ENCODE measurements at places on chromosomes 7 and 10.

DNA sequence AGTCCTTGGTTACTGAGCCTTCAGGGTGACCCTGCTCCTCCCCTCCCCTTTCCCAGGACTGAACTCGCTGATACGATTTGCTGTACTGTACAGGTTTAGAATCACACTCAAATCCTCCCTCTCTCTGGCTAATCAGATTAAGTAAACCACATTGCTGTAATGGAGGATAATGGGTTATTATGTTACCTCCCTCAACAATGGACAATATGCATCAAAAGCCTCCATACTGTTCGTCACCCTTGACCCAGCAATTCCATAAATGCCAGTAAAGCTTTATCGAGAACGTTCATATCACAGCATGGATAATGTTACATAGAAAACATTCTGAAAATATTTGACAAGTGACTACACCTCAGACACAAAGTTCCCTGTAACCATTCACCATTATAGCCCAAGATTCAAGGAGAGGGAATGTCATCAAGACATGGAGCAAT, 61.7 kb downstream of the FAM107B start:
- peak; percentile 80 for DNase-seq

DNA sequence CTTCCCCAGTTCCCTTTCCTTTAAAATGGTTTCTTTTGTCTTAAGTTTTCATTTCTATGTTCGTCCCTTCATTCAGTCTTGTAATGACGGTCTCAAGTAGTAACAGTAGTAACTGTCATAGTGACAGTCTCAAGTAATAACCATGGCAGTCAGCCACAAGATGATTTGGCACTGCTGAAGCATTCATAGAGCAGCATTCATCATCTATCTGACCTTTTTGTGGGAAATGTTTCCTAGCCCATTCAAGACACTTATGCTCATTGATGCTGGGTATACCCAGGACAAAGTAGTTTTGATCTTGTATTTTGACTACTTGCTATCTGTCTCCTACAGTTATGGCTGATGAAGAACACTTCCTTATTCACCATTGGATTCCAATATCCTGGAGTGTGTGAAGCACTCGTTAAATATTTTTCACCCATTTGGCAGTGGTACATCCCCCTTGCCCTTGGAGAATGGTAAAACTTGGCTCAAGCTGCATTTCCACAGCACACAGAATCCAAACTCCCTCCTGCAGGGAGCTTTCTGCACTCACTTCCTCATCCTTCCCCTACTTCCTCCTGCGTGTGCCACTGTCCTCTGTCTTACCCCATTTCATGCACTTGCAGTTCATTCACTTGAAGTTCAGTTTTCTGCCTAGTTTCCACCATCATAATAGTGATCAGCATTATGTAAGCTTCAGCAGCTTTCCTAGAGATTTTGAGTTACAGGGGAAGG, 19.0 kb downstream of the GIMAP4 start:
- DNase-seq = no peak

DNA sequence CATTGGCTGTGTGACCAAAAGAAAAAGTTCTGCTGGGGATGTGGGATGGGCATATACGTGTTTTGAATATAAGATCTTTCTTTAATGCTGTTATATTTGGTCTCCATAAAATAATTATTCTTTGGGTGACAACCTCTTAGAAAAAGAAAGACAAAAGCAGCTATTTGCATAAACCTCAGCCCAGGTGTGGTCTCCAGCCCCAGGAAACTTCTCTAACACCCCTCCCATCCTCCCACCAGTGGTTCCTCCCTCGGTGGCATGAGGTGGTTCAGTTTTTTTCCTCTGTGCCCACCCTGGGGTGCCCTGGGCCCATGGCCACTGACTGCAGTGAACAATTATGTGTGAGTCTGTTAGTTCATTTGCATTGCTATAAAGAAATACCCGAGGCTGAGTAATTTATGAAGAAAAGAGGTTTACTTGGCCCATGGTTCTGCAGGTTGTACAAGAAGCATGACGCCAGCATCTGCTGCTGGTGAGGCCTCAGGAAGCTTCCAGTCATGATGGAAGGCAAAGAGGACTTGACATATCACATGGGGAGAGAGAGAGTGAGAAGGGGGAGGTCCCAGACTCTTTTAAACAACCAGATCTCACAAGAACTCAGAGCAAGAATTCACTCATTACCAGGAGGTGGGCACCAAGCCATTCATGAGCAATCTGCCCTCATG, 165.9 kb downstream of the CUX1 start:
- no peak for DNase-seq

DNA sequence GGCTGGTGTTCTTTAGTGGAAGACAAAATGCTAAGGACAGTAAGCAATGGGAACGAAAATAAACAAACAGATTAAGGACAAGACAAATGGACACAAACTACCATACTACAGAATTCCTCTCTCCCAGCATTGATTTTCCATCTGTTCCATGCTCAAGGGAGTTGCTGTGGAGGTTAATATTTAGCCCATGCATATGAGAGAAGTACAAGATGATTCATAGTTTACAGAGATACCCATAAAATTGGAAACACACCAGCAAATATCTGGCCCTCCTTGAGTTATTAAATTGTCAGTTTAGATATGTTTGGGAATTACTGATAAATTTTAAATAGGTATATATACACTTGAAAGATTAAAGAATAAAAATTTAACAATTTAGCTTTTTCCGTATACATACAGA, 69.8 kb downstream of the GLI3 start:
- DNase-seq = no peak

DNA sequence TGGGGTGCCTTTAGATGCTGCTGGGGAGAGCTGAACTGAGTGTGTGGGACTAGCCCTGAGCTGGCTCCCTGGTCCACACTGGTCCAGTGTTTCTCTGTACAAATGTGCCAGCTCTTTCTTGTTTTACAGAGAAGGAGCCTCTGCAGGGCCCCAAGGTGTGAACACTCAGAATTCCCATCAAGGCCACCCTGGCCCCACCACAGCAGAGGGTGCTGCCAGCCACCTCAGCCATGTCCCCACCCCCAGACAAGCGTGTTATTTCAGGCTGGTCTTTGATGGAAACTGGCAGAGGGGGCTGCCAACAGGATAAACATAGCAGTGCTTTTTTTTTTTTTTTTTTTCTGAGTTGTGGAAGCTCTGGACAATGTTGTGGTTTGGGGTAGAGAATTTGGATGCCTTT, 68.5 kb upstream of the LRRC18 start:
- no peak for DNase-seq

GRCh38 chr10:99850021-99850766, 67.8 kb downstream of the ABCC2 start:
- no peak for DNase-seq

- no peak for DNase-seq
Measured at GRCh38 chr7:73974101-73974947, 53.6 kb upstream of the ELN start.

DNA sequence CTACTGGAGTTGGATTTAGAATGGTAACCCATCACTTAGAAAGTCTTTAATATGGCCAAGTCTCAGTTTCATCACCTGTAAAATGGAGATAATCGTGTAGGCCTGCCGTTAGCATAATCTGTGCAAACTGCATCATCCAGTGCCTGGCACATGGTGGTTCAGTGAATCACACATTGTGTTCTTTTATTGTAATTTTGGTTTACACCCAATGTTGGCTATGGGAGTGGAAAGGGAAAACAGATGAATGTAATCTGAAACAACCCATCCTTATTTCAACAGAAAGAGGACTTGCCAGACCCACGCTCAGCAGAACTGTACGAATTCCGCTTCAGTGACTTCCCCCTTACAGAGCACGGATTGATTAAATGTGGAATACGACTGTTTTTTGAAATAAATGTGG, 27.5 kb downstream of the PDE6C start:
- no peak for DNase-seq

DNA sequence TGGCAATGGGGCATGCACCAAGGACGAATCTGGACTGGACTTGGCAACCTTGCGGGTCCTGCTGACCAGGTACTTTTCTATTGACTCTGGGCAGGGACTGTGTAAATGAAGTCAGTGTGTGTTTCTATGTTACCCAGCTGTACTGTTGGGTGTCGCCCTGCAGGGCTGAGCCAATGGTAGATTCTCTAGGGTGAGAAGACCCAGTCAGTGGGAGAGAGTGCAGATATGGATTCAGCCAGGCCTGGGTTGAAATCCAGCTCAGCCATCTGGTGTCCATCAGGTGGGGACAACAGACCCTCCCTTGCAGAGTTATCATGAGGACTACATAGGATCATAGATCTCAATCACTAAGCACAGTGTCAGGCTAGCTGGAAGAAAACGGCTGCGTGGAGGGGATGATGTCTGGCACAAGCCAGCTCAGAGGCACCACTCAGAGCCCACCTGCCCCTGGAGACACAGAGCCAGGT, 4.9 kb upstream of the PPIF start:
- DNase-seq = no peak

DNA sequence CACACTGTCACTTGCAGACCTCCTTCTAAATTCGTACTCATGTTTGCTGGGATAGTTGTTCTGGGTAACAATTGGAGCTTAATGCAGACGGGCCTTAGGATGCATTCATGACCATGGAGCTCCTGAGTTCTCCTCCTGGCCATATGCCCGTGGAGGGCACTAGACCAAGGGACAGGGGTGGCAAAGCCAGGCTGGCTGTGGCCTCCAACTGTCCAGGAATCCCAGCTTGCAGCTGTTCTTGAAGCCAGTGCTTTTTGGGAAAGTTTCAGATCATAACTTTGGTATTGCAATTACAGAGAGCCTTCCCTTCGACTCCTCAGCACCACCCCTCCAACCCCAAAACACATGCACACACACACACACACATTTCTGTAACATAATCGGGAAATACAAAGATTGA, 30.6 kb downstream of the ANTXRL start:
- DNase-seq = no peak

DNA sequence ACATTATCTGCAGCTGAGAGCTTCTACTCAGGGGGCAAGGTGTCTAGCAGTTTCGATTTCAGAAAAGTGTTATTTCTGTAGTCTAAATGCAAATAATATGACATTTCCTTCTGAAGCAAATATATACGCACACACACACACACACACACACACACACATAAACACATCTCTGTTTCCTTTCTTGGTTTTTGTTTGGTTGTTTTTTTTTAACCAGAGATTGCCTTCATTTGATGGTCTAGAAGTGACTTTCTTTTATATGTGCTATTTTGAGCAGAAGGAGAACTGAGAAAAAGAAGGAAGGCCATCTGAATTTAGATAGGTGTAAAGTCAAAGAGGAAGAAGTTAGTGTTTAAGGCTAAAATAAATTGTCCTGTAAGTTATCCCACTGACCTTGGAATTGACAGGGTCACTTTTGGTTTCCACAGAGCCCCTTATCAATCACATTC, 142.2 kb downstream of the TRIL start:
- DNase-seq = no peak

DNA sequence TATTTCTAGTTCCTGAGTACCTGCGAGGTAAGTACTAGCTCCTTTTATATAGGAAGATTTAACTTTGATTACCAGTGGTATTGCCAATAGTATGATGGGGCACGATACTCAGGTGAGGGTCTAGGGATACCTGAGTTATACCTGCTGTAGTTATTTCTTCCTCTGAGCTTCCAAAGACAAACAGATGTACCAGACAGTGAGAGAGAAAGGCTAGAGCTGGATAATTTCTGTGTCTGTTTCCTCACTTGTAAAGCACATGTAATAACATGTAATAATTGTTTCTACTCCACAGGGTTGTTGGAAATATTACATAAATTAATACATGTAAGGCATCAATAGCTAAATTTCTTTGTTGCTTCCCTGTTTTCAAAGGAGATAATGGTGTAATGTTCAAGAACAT, 53.7 kb downstream of the CPED1 start:
- no peak for DNase-seq

Measured in fibroblast of skin of back (primary cell).